ENCODE measurements at places on chromosomes 3 and 15.

- DNase-seq, result no peak
Observed at GRCh38 chr15:49747340-49747739, 126.5 kb downstream of the DTWD1 start.

GRCh38 chr3:42192334-42193200 is 73.4 kb downstream of the CCK start:
- DNase-seq, result no peak

DNA sequence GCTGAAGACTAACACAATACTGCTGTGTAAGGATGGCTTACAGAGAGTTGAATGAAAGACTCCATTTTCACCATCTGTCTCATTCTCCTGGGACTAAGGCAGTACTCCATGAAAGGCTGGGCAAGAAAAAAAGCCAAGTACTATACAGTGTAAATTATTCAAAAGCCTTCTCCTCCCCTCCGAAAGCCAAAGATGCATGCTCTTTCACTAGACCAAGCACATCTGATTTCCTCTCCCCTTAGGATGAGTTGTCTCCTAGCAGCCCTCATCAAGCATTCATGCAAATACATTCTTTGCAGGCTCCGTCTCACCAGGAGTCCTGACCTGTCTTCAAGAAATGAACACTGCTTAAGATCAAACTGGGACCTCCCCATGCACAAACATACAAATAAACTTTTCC is 133.5 kb upstream of the THBS1 start:
- no peak for DNase-seq

GRCh38 chr3:148131990-148132638 is 565.6 kb upstream of the AGTR1 start:
- no peak for DNase-seq

DNA sequence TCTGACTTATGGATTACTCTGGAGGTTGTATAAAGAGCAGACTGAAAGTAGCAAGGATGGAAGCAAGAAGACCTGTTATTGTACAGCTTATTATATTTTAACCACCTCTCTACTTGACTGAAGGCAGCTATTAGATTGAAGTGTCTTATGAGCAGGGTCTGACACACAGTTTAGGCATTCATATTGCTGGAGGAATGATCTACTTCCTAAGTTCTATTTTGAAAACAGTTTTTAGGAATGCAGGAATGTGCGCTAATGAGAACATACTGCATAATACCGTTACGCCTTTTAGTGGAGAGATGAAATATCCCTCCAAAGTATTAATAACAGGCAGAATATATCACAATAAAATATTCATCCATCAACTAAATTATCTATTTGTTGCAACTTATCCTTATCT is 193.3 kb downstream of the ISL2 start:
- DNase-seq, result no peak

DNA sequence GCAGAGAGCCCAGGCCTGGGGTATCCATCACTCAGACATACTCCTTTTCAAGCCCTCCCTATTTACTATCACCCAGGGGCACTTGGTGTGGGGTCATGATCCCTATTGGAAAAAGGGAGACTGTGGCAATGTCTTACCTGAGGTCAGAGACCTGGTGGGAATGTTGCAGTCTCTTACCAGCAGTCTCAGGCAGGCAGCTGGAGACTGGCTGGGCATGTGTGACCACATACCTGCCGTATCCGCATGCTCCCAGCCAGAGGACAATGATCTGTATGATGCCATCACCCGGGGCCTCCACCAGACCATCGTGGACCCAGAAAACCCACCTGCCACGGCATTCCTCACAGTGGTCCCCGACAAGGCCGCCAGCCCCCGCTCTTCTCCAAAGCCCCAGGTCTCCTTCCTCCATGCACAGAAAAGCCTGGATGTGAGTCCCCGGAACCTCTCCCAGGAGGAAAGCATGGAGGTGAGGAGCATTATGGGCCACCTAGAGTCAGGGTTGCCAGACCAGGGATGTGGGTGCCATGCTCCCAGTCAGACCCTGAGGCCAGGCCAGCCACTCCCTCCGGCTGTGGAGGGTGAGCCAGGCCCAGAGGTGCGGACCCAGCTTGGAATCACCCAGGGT is 5.9 kb downstream of the SH2D7 start:
- DNase-seq, result no peak

DNA sequence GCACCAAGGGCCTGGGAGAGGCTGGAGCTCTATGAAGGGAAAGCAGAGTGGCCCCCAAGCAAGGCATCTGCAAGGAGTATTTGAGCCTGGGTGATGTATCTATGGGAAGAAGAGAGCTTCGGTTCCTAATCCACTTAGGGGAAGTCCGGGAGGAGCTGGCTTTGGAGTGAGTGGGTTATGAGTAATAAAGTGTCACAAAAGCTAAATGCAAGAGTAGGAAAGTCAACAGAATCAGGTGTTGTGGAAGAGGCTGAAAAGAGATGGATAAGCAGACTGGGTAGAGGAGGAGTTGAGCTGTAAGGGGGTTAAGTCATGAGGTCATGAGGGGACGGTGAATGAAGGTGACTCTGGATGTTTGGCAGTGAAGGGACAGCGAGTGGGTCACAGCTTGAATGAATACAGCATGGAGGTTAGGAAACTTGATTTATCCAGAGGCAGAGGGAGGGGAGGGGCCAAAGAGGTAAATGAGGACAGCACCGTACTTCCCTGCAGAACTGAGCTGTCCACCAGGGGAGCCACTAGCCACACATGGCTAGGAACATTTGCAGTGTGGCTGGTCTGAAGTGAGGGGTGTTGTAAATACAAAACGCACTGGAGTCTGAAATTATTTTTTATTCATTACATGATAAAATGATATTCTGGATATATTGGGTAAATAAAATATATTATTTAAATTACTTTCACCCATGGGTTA is 83.3 kb downstream of the ADCY5 start:
- DNase-seq, result no peak

- DNase-seq, result no peak
Observed at GRCh38 chr15:90654233-90655136, 62.7 kb upstream of the BLM start.

DNA sequence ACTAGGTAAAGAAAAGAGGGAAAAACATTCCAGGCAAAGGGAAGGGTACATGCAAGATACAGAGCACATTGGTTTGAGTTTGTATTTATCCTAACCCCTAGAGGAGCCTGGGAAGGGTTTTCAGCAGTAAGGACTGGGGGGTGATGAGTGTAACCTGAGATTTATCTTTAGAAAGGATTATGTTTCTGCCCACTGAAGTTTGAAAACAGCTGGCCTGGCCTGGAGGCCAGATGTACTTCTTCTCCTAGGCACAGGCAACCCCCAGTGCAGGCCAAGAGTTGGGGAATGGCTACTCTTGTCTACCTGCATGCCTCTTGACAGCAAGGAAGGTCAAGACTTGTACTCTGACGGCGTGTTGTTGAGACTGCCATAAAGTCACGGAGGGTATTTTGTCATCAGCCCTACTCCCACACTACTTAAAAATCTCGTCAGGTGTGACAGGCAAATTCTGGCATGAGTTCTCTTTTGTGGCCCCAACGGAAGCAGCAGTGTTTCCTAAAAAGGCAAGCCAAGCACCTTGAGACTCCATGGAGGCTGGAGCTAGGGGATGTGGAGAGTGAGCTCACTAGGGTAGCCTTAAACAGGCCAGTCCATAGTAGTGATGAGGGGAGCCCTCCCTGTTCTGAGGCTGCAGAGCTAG is 241.5 kb upstream of the WNT5A start:
- DNase-seq, result no peak

DNA sequence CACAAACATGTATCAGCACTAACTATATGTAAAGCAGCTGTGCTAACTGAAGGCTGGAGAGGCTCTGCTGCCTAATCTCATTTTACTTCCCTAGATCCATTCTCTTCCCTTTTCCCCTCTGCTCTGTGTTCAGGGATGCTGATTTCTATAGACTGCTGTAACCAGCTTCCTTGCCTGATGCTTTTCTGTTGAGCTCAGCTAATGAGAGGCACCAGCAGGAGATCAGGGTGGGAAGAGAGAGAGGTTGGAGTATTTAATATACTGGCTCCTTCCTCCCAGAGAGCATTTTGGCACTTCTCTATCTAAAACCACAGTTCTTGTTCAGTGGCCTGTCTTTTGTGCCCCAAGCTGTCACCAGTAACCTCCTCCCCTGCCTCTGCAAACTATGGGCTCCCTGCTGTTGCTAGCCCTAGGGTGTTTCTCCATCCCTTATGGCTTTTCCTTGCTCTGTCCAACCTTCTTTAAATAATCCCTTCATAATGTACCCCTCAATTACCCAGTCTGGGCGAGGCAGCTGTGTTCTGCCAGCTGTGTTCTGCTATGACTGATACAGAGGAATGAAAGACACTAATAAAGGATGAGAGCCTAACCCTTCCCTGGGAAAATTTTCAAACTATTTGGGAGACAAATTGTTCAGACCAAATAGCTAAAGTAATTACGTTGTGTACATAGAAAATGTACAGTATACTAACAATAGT is 69.5 kb downstream of the CADPS start:
- DNase-seq, result no peak

GRCh38 chr3:57094575-57094974 is 34.1 kb downstream of the SPATA12 start:
- no peak for DNase-seq

All from stimulated activated CD4-positive, alpha-beta T cell treated with anti-CD3 and anti-CD28 coated beads, Interleukin-12 subunit alpha, Interleukin-12 subunit beta, amount 100 ng/mL, for 48 hours (primary cell).